ENCODE measurements at places on chromosomes 3 and 15.

DNA sequence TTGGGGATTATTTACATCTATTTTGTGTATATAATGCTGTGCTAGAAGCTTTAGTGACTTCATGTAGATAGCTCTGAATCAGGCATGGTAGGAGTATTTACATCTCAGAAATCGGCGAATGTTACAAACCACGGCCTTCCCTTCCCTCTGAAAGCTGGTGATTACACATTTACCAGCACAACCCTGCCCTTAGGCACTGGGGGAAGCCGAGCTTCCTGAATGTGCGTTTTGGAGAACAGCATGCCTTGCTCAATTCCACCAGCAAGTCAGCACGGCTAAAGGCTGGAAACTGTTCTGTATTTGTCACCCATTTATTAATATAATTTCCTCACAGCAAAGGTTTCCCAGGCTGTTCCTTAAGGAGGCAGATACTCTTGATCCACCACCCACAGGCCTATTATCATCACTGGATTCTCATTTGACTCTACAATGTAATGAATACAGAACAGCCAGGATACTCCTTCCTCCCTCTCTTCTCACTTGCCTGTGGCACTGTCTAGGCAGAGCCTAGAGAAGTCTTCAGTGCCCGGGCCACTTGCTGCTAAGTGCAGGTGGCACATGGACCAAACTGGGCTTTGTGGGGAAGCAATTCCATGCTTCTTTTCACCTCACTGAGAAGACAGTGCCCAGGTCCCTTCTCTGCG lies 55.2 kb upstream of the CACNA2D3 start:
- DNase-seq, result no peak

- DNase-seq, result no peak
These were observed 34.5 kb upstream of the AP4E1 start for GRCh38 chr15:50873935-50874361.

- no peak for DNase-seq
These were observed 532 bp downstream of the B4GALT4 start for GRCh38 chr3:119240101-119240590.

DNA sequence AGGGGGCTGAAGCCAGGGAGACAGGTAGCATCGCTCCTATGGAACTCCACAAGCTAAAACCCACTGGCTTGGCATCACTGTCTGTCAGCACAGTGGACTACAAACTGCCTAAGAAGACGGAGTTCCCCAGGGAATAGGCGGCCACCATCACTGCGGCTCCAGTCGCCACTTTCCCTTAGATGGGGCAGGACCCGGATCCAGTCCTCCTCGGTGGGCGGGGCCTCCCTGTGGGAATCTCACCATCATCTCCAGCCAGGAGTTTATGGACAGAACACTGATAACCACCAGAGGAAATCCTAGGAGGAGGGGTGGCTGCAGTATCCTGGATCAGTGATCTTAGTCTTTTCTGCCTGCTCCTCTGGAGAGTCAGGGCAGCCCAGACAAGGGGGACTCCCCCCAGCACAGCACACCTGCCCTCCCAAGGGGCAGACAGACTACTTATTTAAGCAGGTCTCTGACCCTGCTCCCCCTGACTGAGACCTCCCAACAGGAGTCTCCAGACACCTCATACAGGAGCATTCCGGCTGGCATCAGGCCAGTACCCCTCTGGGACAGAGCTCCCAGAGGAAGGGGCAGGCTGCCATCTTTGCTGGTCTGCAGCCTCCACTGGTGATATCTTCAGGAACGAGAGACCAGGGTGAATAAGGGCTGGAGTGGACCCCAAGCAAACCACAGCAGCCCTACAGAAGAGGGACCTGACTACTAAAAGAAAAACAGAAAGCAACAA lies 435.6 kb upstream of the RASGRP1 start:
- no peak for DNase-seq

DNA sequence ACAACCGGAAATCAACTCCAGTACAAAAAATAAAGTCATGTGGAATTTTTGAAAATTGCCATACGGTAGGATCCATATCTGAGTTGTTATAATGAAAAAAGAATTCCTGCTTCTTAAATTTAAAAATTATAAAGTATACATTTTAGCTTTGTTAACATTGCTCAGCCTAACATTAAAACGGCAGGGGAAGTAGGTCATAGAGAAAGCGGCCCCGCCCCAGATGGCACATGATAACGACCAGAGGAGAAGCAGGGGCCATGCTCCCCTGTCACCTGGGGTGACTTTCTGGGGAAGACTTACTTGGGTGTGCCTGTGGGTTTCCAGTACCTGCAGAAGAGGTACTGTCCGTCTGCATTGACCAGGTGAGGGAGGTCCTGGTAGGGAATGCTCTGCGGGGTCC lies 921 bp downstream of the MGLL start:
- DNase-seq, result no peak

GRCh38 chr15:65431731-65432130 lies 9.0 kb upstream of the IGDCC4 start:
- DNase-seq, result no peak

GRCh38 chr15:57229051-57229450 lies 147.3 kb upstream of the CGNL1 start:
- no peak for DNase-seq

- DNase-seq, result peak; percentile 30
These were observed 631 bp downstream of the NKTR start for GRCh38 chr3:42600958-42601675.

DNA sequence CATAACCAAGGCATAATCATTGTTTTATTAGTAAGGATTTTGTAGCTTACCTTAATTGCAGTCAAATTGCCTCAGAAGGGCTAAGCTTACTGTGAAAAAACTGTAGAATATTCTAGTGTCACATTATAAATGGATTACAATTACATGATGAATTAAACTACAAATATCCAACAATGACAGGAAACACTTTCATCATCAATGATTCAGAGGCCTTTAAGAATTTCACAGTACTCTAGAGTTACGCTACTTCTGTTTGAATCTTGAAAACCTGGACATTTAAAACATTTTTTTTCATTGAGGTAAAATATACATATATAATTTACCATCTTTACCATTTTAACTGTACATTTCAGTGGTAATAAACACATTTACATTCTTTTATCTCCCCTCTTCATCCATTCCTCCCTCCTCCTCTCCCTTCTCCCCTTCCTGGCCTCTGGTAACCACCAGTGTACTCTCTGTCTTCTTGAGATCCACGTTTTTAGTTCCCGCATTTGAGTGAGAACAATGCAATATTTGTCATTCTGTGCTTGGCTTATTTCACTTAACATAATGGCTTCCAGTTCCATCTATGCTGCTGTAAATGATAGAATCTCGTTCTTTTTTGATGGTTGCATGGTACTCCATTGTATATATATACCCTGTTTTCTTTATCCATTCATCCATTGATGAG lies 54.7 kb downstream of the GJD2 start:
- no peak for DNase-seq

DNA sequence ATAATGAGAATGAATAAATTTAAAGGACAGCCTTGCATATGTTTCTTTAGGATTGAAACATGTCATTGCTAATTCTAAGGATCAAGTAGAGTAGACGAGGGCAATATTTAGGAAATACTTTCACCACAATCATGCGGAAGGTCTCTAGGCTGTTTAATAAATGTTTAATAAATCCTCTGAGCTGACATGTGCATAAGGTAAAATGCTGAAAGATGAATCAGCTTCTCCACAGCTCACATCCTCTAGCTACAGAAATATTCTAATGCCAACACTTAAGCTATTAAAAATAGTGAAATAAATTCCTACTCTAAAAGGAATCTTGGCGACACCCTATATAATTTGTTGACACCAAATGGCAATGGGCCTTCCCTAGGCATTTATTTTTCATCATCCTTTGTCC lies 407.3 kb downstream of the TBL1XR1 start:
- no peak for DNase-seq

DNA sequence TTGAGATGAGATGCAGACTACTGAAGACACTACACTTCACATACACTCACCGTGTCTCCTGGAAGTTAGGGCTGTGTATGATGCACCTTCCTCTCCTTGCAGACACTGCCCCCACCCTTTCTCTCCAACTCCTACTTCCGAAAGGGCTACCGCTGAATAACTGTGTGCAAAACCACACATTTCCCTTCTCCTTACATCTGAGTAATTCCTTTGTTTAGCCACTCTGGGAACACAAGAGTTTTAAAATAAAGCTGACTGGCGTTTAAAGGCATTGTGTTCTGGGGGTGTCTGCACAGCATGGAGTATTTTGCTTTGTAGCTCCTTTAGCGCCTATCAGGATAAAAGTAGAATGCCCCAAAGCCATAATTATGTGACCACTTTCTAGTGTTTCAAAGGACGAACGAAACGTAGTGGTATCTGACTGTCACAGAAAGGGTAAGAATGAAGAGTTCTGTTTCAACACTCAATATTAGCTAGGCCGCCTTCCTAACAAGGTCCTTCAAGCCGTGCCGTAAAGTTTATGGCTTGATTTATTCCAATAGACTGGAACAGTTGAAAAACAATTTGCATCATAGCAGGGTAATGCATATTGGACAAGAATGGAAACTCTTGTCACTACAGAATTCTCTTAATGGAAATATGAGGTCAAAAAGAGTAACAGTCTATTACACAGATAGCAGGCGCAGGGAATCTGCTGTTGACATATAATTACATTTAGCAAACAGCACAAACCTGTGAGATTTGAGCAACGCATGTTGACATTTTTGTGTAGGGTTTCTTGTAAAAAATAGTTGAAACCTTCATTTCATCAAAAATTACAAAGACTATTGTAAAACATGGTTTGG lies 619.9 kb downstream of the FOXP1 start:
- DNase-seq, result no peak

- DNase-seq, result no peak
These were observed 46.9 kb upstream of the SLC7A14 start for GRCh38 chr3:170632780-170633179.

DNA sequence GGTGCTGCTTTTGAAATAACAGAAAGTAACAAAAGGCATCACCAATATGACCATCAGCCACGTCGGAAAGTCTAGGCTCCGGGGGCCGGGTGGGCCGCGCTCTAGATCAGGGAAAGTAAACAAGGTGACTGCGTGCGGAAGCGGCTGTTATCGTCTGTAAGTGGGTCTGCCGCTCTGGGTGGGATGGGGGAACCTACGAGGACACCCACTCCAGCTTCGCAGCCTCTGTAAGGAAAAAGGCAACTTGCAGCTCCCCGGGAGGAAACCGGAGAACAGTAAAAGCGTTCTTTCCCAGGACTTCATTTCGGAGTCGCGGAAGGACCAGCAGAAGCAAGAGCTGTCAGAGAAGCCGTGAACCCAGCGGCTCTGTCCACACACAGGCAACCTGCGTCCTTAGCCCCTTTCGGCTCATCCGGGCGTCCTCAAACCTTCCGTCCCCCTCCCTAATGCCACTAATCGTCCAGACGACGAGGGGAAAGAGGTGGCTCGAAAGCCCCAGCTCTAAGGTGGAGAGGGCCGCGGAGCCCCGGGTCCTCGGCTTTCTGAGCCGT lies 461 bp downstream of the XRN1 start:
- DNase-seq, result peak; percentile 23

- no peak for DNase-seq
These were observed 190.2 kb downstream of the STAG1 start for GRCh38 chr3:136562026-136562425.

- DNase-seq, result no peak
These were observed at the start of gene SLC6A1 for GRCh38 chr3:10992017-10992942. TSS of gene SLC6A1 (plus strand) at chr3:10992748. CDS start at chr3:11017212, 24,464 bp downstream.

DNA sequence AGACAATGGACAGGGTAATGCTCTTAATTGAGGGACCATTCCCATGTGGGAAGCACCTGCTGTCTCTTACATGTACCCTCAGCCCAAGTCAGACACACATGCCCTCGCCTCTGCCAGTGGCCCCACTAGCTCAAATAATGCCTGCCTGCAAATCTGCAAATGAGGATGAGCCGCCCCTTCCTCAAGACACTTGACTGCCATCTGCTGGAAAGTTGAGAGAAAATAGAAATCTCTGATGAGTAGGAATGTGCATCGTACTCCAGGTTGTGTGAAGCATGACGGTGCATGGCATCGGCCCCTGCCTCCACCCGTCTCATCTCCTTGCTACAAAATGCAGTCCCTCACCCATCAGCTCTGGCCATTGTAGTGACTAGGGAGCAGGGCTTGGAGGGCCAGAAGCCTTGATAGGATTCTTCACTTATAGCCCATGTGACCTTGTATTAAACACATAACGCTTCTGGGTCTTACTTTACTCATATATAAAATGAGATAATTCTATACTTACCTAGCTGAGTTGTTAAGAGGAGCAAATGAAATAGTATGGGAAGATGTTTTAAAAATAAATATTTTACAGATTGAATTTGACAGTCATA lies 6.3 kb upstream of the SCN5A start:
- DNase-seq, result no peak

DNA sequence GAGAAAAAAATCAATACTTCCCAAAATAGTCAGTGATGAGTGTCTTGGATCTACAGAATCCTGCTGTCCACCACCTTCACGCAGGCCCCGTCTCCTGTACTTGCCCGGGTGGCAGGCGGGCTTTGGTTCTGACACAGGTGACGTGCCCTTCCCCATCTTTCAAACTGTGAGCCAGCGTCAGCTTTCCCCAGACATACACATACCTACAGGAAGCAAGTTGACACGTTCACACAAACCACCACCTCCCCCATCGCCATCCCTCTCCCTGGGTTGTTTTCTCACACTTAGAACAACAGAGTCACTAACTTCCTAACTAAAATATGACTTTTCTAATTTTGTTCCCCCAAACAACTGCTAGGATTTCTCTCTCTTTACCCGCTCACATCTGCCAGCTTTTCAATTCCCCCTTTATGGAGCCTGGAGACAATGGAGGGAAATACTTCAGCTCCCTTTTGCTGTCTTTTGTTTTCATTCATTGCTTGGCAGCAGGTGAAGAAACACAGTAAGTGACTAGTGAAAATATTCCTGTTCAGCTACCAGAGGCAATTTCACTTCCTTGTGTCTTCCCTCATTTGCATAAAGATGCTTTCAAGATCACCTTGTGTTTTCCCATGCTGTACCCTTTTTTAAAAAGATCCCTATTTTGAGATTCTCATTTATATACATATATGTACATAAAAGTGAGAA lies 248.3 kb downstream of the SLCO3A1 start:
- DNase-seq, result no peak

GRCh38 chr15:60555806-60556205 lies 76.9 kb upstream of the ICE2 start:
- DNase-seq, result no peak

DNA sequence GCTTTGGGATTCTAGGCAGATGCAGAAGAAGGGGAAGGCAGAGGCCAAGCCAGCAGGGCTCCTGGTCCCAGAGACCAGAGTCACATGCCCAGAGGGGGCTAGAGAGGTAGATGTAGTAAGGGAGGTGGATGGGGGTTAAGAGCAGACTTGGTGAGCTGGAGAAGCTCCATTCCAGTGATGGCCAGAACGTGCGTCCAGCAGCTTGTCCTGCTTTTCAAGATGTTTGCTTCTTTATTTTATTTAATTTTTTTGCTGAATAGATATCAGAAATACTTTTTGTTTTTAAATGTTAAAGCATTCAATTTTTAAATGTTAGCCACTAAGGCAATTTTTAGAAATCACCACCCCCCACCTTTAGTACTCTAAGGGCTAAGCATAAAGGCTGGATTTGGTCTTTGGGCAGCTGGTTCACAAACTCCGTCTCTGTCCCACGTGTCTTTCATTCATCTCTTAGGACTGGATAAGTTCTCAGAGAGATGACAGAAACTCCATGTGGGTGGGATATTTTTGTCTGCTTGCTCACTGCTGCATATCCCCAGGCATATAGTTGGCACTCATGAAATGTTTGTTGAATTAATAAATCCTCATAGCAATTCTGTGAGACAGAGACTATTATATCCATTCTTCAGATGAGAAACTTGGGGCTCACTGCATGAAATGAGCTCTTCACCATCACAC lies 6.7 kb downstream of the COLQ start:
- no peak for DNase-seq

Data from activated CD4-positive, alpha-beta T cell treated with anti-CD3 and anti-CD28 coated beads for 1 hour (primary cell).